ENCODE measurements at places on chromosomes 5 and 9.
A peak's percentile ranks its signal among the peaks of the same experiment; 100 is the strongest.

- DNase-seq: no peak
These were observed 143.3 kb upstream of the SMARCA2 start for GRCh38 chr9:1871626-1872419.

- no peak for DNase-seq
These were observed 388 bp downstream of the ANKS6 start for GRCh38 chr9:98795970-98796363.

- DNase-seq: no peak
These were observed 1.7 kb downstream of the FOCAD start for GRCh38 chr9:20685769-20686168.

- no peak for DNase-seq
These were observed 519.6 kb downstream of the CTNND2 start for GRCh38 chr5:11384441-11385250.

GRCh38 chr9:122179690-122180074 is 20.0 kb downstream of the MORN5 start:
- no peak for DNase-seq

DNA sequence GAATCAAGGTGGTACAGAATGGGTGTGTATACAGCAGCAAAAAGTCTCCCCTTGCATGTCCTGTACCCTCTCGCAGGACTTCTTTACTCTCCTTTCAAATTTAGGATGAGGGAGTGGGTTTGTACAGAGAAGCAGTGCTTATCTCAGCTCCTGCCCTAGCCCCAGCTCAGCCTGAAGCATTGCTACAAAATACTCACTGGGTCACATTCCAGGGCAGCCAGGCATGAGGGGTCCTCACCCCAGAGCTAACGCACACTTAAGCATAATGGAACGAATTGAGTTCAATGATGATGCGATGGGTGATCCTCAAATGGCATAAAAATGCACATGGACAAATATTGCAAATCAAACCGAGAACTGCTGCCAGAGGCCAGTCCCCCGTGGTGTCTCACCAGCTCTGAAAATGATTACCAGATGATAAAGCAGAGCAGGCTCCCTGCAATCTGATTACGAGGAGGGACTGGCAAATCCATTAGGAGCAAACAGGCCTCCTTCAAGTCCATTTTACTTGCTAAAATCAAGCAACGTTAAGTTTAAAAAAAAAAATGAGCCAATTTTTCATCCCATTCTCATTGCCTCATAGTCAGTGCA is 231.6 kb upstream of the TAS2R1 start:
- no peak for DNase-seq

DNA sequence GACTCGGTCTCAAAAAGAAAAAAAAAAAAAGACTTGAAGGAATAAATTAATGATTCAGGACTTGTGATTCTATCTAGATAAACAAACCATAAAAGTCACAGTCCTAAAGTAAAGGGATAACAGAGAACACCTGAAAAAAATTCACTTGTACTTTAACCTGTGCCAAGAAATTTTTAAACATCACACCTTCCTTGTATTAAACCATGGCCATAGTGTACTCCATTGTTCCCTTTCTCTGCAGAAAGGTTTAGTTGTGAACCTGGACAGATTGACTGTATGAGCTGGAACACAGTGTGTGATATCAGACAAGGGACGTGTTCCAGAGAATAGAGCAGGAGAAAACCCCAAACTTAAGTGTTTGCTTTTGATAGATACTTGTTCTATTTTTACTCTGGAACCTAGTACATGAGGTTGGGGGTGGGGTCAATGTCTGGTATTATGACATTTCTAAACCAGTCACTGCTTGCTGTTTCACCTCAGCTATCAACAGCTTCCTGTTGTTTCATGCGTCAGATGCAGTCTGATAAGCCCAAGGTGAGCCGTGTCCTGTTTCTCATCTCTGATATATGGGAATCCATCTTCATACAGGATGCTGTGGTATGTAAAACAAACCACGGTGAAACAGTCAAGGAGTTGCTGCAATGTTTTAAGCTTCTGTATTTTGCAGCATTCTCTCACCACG is 62.5 kb upstream of the ITGA1 start:
- DNase-seq: peak; percentile 81

DNA sequence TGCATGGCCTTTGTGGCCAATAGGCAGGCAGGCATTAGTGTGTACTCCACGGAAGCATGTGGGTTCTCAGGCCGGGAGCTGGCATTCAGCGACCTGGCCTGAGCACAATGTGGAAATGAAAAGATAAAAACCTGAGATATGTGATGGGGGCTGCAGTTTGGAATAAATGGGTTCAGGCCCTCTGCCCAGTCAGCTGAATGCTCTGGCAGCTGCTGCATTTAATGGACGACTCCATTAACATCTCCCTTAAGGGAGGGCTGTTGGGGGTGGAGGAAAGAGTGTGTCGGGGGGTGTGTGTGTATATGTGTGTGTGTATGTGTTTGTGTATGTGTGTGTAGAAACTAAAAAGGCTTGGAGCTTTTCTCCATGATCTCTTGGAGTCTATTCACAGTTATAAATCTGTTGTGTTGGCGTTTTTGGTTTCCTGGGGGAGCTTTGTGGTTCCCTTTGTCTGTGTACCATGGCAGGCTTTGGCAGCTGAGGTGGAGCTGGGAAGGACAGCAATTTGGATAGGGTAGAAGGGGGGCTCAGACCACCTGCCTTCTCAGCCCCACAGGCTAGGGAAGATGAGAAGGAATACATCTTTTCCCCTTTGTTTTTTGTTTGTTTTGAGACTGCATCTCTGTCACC is 27.3 kb upstream of the HSPA9 start:
- DNase-seq: no peak

DNA sequence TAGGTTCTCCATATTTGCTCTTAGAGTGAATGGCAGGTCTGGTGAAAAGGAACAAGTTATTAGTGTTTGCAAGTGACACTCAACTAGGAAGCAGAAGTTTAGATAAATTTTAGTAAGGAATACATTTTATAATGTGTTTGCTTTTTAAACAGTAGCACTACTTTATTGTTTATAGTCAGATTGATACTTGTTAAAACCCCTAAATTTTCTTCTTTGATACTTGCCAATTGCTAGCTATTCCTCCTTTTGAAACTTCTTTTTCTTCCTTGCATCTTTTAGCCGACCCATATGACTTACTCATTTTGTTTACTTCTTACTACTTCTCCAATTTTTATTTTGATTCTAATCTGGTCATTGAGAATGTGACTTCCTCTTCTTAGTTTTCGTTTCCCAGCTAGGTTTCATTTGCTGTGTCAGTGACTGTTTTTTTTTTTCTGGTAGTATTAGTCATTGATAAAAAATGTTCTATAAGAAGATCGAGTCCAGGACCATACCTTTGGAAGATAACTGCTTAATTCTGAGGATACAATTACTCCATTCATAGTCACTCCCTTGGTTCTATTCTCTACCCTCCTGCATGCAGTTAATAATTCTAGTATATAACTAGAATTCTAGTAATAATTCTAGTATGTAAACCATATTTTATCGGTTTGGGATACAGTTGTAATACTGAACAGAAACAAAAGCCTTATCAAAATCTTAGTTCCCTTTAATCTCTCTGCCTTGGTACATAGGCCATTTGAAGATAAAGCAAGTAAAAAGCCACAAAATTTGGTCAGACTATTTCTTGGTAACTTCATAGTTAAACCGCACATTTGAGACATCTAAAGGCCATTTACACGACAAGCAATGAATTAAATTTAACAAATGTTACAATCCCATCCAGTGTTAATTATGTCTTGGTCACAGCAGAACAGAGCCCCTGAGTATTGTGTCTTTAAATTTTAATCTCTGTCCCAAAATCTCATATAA is 2.8 kb upstream of the RICTOR start:
- no peak for DNase-seq
